CD4-positive, CD25-positive, alpha-beta regulatory T cell (primary cell): ENCODE measurements at places on chromosomes 1 and 21.

DNA sequence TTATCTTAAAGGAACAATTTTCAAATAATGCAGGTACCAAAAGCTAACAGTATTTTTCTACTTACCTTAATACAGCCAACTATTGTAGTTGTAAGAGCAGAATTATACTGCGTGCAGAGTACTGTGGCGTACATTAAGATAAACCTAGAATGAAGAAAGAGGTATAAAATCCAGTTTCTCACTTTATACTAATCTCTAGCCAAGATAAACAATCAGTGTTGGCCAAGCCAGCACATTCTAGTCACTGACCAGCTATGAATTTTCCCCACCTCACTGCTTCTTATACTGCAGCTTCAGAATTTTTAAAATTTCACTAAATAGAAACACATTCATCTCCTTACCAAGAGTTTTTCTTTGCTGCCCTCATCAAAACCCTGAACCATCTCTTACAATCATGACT, 33.6 kb downstream of the SLC35D1 start:
- no peak for DNase-seq

- no peak for DNase-seq
Measured at GRCh38 chr1:29243871-29244200, 7.5 kb downstream of the PTPRU start.

DNA sequence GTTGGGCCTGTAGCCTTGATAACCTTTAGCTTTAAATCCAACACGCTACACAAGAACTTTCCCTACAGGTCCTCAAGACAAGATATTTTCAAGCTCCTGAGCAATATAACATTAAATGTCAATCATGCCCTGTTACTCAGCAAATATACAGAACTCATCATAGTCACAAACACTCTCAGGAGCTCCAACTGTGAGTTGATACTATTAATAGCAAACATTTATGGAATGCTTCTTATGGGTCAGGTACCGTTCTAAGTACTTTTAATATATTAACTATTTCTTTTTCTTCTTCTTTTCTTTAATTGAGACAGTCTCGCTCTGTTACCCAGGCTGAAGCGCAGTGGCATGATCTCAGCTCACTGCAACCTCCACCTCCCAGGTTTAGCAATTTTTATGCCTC, 10.1 kb downstream of the EYA3 start:
- DNase-seq = no peak

- no peak for DNase-seq
Measured at GRCh38 chr1:223490256-223490655, 97.0 kb downstream of the CCDC185 start.

GRCh38 chr1:181181792-181182585, 93.5 kb downstream of the IER5 start:
- no peak for DNase-seq
